ENCODE measurements at places on chromosomes 2 and 18. TPM values are rescaled to one million over a fixed set of nuclear protein-coding genes. Genes with fewer than 3 reads are reported as not detected.

DNA sequence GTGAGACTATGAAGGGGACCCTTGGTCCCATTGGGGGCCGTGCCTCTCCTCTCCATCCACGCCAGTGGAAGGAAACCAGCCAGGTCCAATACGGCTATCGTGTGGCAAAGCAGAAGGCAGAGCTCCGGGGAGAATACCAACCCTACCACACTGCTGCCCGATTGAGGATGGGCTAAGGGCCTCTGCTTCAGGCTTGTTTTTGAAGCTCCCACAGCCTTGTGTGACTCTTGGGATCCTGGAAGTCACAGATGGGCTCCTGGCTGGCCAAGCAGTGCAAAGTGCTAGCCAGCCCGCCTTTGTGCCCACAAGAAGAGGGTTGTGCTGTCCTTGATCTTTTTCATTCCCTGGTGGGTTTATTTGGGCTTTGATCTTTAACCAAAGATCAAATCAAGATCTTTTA lies 70.6 kb upstream of the ID2 start:
- H3K36me3 ChIP-seq = no peaks in the 10 kb centered on the region
- DNase-seq = peak; percentile 19
- H3K27me3 ChIP-seq = peaks cover 15% of the 10 kb centered on the region
- H3K4me1 ChIP-seq = peaks cover 32% of the 10 kb centered on the region
- H3K27ac ChIP-seq = no peak overlapping the region

Gene NT5C1B
- total RNA-seq = not detected

DNA sequence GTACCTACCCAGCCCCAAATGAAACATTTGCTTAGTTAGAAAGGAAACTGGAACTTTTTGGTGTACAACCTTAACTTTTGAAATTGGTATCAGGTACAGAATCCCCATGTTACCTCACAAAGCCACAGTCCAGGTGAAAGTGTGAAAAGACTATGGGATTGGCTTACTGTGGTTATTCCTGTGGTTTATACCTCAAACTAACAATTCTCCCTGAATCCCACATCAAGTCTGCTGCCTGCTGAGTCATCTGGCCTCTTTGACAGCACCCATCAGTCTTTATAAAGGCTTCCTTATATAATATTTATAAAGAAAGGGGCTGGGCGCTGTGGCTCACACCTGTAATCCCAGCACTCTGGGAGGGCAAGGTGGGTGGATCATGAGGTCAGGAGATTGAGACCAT lies 164.6 kb downstream of the TMEM247 start:
- peak overlapping the region; percentile 66 for H3K27ac ChIP-seq
- H3K36me3 ChIP-seq = peaks cover 12% of the 10 kb centered on the region
- H3K27me3 ChIP-seq = no peaks in the 10 kb centered on the region
- peaks cover 43% of the 10 kb centered on the region for H3K4me1 ChIP-seq
- no peak for DNase-seq

DNA sequence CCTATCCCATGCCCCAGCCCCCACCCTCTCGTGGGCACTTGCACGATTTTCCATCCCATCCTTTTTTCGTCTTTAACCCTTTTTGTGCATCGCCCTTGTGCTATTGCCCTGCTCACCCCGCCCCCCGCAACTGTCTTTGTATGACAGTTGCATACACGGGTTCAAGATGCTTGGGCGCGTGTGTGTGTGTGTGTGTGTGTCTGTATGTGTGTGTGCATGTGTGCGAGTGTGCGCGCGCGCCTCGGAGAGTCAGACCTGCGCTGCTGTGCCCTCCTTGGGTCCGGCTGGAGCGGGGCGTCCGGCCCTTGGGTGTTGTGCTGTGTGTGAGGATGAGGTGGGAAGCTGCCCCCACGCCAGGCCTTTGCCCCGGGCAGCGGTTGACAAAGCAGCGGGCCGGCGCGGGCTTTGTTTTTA lies 230.7 kb downstream of the HAUS1 start:
- no peaks in the 10 kb centered on the region for H3K4me1 ChIP-seq
- H3K27me3 ChIP-seq = peaks cover 72% of the 10 kb centered on the region
- H3K4me3 ChIP-seq = no peak overlapping the region
- DNase-seq = no peak
- H3K36me3 ChIP-seq = no peaks in the 10 kb centered on the region

DNA sequence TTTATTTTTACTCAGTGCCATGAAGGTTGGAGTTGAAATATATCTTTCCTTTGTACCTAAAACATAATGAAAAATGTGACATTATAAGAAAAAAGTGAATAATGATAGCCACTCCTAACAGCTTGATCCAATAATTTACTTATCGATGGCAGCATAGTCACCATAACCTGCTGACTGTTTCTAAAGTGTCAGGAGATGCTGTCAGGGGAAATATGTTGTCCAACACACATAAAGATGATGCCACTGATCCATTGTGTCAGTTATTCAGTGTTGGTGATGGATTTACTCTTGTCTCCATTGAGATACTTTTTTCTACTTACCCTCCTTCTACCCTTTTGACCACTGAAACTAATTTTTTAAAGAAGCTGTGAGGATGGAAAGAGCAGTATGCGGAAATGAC lies 1006.9 kb upstream of the TMEFF2 start:
- H3K4me1 ChIP-seq = no peaks in the 10 kb centered on the region
- DNase-seq = no peak
- H3K27ac ChIP-seq = no peak overlapping the region
- no peak overlapping the region for H3K4me3 ChIP-seq

Gene MREG
- 1.8 TPM for total RNA-seq

DNA sequence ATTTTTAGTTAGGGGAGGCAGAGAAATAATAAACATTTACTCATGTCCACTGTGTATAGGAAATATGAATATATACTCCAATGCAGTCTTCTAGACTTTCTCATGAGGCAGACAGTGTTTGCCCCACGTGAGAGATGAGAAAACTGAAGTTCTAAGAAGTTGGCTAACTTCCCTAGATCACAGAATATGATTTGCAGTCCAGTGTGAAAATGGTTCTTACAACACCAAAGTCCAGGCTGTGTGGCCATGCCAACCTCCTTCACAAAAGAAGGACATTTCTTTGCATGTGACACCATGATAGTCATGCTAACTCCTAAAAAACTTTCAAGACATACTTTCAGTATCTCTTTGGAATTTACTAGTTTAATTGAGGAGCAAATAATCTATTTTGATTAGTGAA lies 143.7 kb downstream of the IRS1 start:
- no peak for DNase-seq
- H3K36me3 ChIP-seq = no peaks in the 10 kb centered on the region
- H3K27ac ChIP-seq = peak overlapping the region; percentile 78
- H3K4me1 ChIP-seq = peaks cover 50% of the 10 kb centered on the region

GRCh38 chr2:186746584-186746983 lies 52.7 kb downstream of the FAM171B start:
- no peak overlapping the region for H3K4me3 ChIP-seq
- H3K36me3 ChIP-seq = no peaks in the 10 kb centered on the region
- H3K27ac ChIP-seq = no peak overlapping the region

- H3K27ac ChIP-seq = no peak overlapping the region
- no peaks in the 10 kb centered on the region for H3K4me1 ChIP-seq
- H3K27me3 ChIP-seq = no peaks in the 10 kb centered on the region
- DNase-seq = no peak
- H3K4me3 ChIP-seq = no peak overlapping the region
Measured at GRCh38 chr2:208708486-208708885, 301.9 kb downstream of the PTH2R start.

GRCh38 chr2:111072220-111072871 lies 48.4 kb upstream of the BCL2L11 start:
- peaks cover 18% of the 10 kb centered on the region for H3K4me1 ChIP-seq
- peak; percentile 62 for DNase-seq
- no peak overlapping the region for H3K4me3 ChIP-seq
- H3K27ac ChIP-seq = peak overlapping the region; percentile 82
- H3K27me3 ChIP-seq = peaks cover 34% of the 10 kb centered on the region

Gene ERBB4
- not detected for total RNA-seq

DNA sequence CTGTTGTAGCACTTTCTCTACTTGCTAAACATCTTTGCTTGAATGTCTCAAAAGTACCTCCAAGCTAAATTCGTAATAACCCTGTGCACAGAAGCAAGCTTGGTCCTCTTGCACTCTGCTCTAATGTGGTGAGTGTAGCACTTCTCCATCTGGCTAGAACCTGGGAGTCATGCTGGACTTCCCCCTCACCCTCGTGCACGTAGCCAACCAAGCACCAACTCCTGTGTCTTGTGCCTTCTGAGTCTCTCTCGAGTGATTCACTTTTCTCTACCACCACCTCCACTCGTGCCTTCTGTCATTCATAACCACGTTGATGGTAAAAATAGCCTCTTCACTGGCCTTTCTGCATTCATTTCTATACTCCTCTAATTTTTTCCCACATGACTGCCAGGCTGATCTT lies 91.9 kb upstream of the KCNE4 start:
- peak overlapping the region; percentile 40 for H3K27ac ChIP-seq
- H3K4me3 ChIP-seq = no peak overlapping the region
- H3K27me3 ChIP-seq = no peaks in the 10 kb centered on the region
- H3K4me1 ChIP-seq = peaks cover 20% of the 10 kb centered on the region
